NB4 (cell line): ENCODE measurements at places on chromosomes 12 and 14.

- no peak for DNase-seq
Observed at GRCh38 chr14:59424341-59425071, 40.7 kb downstream of the GPR135 start.

DNA sequence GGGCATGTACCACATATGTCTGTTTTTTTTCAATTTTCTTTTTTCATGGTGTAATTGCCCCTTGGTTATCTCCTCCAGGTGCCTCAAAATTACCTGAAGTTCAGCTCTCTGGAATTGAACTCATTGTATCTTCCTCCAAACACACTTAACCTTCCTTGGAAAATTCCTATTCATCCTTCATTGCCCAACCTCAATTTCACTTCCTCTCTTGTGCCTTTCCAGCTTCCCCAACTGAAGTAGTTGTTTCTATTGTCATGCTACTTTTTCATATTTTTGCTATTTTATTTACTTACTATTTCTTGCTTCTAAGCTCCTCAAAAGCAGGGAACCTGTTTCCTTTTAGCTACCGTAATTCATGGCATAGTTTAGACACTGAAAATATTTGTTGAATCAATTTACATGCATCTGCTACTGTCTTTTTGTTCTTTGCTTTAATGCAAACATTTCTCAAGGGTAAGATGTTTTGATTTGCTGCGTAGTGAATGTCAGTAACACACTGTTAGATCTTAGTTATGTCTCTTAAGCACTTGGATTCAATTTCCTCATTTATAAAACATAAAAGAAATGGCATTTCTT, 37.0 kb upstream of the STXBP6 start:
- no peak for DNase-seq

- DNase-seq = no peak
Observed at GRCh38 chr12:132818562-132818961, 10.1 kb downstream of the GOLGA3 start.

- peak; percentile 57 for DNase-seq
Observed at GRCh38 chr14:102320033-102320660, 601 bp downstream of the ZNF839 start.

DNA sequence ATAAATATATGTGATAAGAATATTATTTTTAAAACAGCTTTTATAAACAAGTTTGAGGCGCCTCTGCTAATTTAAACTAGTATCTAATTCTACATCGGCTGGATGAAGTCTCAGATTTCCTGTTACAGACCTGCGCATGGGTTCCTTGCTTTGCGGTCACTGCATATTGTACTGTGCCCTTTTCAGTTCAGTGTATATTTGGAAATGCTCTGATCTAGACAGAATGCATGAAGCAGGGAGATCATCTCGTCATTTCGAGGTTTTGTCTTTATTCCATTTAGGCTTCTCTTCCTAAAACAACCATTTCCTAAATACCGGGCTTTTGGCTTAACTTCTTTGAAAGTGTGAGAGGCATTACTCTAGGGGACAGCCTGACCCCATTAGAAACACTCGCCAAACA, 25.6 kb downstream of the CRACR2A start:
- DNase-seq = peak; percentile 54

DNA sequence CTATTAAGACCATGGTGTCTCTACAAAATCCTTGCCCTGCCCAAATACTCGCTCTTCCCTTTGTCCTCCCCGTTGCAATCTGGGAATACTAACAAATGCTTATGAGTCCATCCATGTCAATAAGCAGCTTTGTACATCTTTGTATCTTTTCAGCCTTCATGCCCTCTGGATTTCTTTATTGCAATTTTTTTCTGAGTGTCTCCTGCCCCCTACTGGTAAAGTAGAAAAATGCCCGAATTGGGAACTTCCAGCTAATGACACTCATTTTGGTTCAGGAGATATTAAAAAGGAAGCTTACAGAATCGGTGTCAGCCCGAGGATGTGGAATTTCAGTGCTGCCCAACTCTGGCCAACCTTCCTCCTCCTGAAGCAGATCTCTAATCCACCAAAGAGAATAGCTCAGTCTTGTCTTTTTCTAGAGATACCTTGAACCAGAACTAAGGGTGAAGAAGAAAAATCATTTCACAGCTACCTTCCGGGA, 46.0 kb downstream of the SH2B3 start:
- DNase-seq = peak; percentile 80

DNA sequence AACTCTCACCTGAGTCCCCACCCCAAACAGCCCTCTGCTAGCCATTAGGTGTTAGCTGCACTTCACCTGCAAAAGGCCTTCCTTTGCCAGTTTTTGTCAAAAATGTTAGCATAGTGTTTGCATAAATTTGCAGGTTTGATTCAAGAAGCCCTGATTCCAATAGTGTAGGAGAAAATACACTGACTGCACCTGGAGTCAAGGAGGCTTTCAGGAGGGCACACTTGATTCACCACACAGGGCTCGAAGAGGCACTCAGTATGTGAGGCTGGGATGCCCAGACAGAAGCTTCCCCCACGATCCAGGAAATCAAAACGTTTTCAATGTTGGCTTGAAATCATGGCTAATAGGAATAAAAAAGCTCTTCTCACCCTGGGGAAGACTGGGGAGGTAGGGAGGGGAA, 40.5 kb upstream of the DDX11 start:
- no peak for DNase-seq

- no peak for DNase-seq
Observed at GRCh38 chr12:124125203-124125871, 152.3 kb downstream of the ZNF664 start.

- peak; percentile 52 for DNase-seq
Observed at GRCh38 chr12:103771466-103771865, 69.6 kb downstream of the NT5DC3 start.

- no peak for DNase-seq
Observed at GRCh38 chr14:71713451-71713850, 218.8 kb upstream of the RGS6 start.

DNA sequence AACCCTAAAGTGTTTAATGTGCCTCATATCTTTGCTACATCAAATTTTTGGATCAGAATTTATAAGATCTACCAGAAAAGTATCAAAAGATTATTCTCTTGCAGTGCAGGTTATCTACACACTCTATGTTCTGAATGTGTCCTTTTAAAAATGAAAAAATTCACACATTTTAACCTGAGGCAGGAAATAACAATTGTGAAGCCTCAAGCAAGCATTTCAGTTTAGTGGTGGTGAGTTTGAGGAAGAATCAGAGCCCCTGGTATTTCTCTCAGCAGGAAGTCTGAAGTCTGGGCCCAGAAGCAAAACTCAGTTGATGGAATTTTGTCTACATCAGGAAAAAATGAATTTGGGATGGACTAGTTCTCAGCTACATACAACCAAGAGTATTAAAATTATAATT, 137.0 kb upstream of the PZP start:
- DNase-seq = no peak

GRCh38 chr14:64675312-64675711, 28.9 kb upstream of the PLEKHG3 start:
- no peak for DNase-seq

GRCh38 chr12:26566675-26567074, 266.3 kb downstream of the ITPR2 start:
- DNase-seq = no peak

GRCh38 chr14:61108496-61109141, 127.6 kb downstream of the SLC38A6 start:
- DNase-seq = no peak

GRCh38 chr12:47779943-47780504, 7.0 kb downstream of the SLC48A1 start:
- no peak for DNase-seq

GRCh38 chr12:127363392-127363791, 903.6 kb upstream of the TMEM132C start:
- DNase-seq = peak; percentile 45

DNA sequence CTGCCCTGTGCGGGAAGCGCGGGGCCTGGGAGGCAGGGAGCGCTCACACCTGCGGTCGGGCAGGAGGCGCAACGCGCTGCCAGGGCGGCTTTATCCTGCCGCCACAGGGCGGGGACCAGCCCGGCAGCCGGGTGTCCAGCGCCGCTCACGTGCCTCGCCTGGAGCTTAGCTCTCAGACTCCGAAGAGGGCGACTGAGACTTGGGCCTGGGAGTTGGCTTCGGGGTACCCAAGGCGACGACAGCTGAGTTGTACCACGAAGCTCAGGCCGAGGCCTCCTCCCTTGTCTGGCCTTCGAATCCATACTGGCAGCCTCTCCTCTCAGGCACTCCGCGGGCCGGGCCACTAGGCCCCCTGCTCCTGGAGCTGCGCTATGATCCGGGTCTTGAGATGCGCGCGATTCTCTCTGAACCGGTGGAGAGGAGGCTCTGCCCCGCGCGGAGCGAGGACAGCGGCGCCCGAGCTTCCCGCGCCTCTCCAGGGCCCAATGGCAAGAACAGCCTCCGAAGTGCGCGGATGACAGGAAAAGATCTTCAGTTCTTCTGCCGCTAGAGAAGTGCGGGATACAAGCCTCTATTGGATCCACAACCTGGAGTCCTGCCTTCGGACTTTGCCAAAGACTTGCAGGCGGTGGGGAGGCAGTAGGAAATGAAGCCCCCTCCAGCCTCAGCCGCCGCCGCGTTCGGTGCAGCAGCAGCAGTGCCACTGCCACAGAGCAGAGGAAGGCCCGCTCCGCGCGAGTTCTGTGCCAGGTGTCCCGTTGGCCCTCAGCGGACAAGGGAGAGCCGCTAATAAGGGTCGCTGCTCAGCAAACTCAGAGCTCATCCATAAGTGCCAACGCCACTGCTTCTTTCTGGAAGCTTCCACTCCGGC, 6.8 kb downstream of the SIX1 start:
- DNase-seq = no peak

DNA sequence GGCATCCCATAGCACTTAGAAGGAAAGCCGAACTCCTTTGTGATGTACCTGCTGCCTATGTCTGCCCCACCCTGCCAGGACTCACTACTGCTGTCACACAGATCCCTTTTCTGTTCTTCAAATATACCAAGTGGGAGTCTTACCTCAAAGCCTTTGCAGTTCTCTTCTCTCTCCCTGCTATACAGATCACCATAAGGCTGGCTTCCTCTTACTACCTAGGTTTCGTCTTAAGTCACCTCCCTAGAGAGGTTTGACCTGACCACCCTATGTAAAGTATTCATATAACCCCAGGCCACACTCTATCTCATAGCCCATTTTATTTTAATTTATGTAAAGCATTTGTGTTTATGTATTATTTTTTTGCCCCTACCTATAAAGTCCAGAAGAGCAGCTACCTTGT, 117.6 kb downstream of the CRADD start:
- no peak for DNase-seq

GRCh38 chr12:4388662-4389061, 9.2 kb upstream of the FGF23 start:
- DNase-seq = no peak

- no peak for DNase-seq
Observed at GRCh38 chr12:113940357-113941207, 25.5 kb downstream of the RBM19 start.

DNA sequence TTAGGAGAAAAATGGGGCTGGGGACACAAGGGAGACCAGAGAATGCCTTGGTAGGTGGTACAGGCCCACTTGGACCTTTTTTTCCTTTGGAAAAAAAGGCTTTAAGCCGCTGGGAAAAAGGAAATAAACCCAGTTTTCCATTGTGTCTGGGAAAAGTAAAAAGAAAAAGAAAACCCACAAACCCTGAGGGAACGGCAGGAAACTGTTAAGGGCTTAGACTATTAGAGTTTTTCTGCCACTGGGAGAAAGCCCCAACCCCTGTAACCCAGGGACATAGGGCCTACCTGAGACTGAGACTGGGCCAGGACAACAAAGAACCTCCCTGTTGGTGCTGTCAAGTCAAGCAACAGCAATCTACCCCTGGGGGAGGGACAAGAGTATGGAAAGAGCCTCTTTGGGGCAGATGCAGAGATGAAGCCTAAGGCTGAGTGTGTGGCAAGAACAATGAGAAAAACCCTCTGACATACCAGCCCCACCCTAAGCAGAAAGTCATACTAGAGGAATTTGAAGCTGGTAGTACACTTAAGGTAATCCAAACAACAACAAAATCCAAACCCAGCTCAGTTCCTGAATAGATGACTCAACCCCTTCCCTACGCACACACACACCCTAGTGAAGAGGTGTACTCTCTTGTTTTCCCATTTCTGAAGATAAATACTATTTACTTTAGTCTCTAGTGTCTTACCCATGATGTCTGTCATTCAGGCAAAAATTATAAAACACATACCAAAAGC, 22.8 kb downstream of the ATF1 start:
- DNase-seq = no peak

DNA sequence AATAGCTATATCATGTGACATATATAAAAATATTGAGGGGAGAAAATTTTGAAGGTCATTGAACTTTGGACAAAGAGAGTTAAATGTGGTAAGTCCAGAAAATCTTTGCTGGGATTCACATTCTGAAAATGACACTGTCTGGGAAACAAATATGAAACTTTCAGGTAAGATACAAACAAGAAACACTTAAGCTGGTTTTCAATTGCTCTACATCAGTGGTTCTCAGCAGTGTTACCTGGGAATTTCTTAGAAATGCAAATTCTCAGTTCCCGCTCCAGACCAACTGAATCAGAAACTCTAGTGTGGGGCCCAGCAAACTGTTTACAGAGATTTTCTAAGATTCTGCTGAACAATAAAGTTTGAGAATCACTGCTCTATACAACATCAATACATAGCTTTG, 3.6 kb upstream of the CDK17 start:
- no peak for DNase-seq

DNA sequence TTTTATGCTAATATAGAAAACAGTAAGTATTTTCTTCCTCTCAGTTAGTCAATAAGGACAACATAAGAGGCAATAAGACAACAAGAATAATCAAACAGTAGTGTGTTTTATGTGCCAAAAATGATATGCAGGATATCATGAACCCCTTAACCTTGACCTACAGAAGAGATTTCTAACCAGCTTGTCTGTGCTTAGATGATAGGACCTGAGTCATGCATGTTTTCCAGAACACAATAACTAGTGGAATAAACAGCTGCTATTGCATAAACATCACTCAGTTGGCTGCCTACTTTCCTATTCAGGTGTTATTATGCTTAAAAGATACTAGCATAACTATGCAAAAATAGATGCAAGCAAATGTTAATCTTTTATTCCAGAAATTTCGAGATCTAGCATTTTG, 282.5 kb downstream of the PRKD1 start:
- DNase-seq = no peak

DNA sequence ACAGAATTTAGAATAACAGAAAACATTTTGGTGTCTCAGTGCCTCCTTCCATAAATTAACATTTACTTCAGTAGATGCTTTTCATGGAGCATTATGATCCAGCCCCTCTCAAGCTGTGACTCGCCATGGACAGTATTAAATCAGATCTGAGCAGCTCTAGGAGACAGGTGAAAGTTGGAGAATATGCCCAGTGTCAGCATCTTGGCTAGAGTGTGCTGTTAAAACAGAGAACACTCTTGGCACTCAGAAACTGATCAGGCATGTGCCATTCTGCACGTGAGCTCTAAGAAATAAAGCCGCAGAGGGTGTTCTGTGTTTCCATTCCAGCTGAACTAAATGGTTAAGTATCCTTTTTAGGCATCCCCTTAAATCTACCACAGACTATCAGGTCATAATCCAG, 68.0 kb downstream of the DIP2B start:
- DNase-seq = no peak

- DNase-seq = no peak
Observed at GRCh38 chr14:82270286-82270685, 736.6 kb upstream of the SEL1L start.
